ENCODE measurements at places on chromosomes 6 and 20. TPM values are rescaled to one million over a fixed set of nuclear protein-coding genes. Genes with fewer than 3 reads are reported as not detected.

The HS3ST5 gene
- 1.4 TPM for polyA plus RNA-seq

The BPI gene
- polyA plus RNA-seq: 0.32 TPM

- DNase-seq: no peak
These were observed 16.8 kb downstream of the CEP250 start for GRCh38 chr20:35472209-35472608.

DNA sequence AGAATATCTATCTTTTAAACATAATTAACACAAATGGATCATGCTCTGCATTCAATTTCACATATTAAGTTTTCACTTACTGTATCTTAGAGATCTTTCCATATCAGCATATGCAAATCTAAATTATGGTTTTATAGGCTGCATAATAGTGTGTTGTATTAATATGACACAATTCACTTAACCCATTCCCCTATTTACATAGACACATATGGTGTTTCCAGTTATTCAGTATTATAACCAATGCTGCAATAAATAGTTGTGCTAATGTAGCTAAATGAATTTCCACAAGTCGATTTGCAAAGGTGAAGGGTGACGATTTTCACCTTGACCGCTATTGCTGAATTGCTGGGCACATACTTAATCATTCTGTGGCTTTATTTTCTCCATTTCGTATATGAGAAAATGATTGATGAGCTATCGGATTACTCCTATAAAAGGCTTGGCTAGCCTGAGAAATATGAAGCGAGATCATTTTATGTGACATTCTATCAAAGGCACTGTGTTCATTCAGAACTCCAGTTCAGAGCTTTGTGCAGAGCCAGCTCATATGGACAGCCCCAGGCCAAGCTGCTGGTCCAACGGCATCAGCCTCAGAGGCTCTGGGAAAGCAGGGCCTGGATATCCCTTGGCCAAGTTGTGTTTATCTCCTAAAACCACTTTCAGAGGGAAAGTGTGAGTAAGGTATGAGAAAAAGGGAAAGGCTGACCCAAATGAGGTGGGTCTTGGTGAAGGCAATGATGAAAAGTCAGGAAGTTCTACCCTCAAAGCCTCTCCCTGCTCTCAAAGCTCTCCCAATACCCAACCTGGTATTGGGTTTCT is 50.8 kb downstream of the GFOD1 start:
- no peak for DNase-seq

- no peak for DNase-seq
These were observed 18.9 kb upstream of the ROS1 start for GRCh38 chr6:117444600-117444999.

GRCh38 chr6:43798688-43799444 is 28.9 kb downstream of the VEGFA start:
- DNase-seq: no peak

GRCh38 chr20:62402456-62403150 is 4.5 kb downstream of the CABLES2 start:
- DNase-seq: no peak

DNA sequence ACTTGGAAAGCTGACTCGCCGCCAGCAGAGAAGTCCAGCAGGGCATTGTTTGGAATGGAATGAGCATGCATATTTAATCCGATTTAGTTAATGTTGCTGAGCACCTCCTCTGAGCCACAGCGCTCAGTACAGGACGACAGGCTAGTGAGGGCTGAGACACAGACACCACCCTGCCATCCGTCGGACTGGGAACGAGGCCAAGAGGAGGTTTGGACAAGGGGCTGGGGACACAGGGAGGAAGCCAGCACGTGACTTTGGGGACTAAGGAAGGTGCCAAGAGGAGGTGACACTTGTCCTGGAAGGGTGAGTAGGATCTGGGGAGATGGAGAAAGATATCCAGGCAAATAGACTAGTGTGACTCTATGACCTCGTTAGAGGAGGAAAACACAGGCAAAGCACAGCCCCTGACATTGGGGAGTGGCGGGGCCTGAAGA is 152.5 kb upstream of the ECI2 start:
- DNase-seq: no peak

DNA sequence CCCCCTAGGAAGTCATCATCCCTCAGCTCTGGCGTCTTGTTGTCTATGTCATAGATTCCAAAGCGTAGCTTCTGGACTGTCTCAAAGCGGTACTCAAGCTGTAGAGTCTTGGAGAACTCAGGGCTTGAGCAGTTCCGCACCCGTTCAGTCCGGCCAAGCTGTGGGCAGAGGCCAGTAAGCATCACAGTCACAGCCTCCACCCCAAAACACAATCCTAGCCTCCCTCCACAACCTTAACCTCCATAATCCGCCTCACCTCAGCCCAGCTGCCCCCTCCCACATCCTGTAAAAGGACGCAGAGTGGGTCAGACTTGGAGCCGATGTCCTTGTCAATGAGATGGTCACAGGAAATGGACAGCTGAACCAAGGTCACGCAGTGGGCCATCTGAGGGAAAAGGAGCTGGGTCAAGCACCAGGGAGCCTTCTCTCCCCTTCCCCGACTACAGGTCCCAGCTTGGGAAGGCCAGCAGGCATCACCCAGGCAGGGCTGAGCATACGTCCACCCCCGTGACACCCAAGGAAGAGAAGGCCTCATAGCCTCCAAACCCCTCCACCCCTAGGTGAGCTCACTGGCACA is 17.0 kb downstream of the SPAG4 start:
- no peak for DNase-seq
